ENCODE measurements at places on chromosomes 1 and 21.

- DNase-seq, result no peak
Measured at GRCh38 chr1:186473047-186473446, 12.1 kb upstream of the PDC start.

GRCh38 chr1:43419627-43420425 lies 30.1 kb downstream of the SZT2 start:
- no peak for DNase-seq

- no peak for DNase-seq
Measured at GRCh38 chr1:168932539-168932938, 174.0 kb upstream of the ATP1B1 start.

DNA sequence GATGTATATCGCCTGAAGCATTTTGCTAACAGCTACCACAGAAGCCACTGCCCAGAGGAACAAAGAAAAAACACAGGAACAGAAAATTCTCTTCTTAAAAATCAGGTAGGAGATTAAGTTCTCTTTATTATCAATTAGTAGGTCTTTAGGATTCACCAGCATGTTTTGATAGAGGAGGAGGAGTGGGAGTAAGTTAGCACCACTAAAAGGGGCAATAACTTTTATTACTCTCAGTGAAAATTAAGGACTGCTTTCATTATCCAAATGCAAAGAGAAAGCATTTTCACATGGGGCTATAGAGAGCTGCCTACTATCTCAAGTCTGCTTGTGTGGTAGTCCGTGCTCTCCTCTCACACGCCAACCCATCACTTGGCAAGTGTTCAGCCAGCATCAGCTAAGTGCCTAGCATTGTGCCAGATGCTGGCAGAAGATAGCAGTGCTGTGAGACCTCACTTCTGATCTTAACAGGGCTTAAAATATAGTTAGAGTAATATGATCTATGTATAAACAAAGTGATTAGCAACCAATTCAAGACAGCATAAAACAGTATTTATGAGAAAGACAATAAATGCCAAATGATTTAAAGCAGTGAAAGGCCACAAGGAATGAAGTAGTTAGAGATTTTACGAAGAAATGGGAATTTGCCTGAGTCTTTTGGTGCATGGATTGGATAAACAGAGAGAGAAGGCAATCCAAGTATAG lies 39.8 kb downstream of the ASTN1 start:
- DNase-seq, result no peak

GRCh38 chr1:9670085-9670484 lies 18.6 kb downstream of the PIK3CD start:
- no peak for DNase-seq

- no peak for DNase-seq
Measured at GRCh38 chr21:16770266-16770665, 742.6 kb upstream of the CXADR start.

- DNase-seq, result no peak
Measured at GRCh38 chr1:18534810-18535205, 54.1 kb downstream of the KLHDC7A start.

DNA sequence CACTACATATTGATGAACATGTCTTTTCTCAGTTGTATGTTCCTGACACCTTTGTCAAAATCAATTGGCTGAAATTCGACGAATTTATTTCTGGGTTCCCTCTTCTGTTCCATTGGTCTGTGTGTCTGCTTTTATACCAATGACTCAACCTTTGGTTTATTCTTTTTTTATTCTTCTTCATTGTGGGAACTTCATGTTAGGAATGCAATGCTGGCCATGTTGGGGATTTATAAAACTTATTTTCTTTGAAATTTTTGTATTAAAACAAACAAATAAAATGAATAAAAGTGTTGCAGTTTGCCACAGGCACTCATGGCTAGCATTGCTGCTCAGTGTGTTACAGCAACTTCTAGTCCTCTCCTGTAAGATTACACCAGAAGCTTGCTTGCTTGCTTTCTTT lies 287.8 kb downstream of the DUSP10 start:
- DNase-seq, result no peak

DNA sequence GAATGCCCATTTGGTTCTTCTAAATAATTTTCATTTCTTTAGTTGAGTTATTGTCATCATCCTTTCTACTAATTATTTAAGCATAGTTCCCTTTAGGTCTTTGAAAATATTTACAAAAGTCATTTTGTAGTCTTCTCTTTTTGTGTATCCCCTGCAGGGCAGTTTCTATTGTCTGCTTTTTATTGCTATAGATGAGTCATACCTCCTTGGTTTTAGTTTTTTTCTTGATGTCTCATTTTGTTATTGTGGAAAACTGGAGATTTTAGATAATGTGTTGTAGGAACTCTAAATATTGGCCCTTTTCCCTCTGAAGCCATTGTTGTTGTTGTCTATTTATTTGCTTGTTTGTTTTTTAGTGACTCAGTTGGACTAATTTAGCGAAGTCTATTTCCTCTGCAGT lies 387.9 kb downstream of the NUF2 start:
- no peak for DNase-seq

DNA sequence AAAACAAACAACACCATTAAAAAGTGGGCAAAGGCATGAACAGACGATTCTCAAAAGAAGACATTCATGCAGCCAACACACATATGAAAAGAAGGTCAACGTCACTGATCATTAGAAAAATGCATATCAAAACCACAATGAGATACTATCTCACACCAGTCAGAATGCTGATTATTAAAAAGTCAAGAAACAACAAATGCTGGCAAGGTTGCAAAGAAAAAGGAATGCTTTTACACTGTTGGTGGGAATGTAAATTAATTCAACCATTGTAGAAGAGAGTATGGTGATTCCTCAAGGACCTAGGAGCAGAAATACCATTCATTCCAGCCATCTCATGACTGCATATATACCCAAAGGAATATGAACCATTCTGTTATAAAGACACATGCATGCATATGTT lies 419.6 kb downstream of the NEGR1 start:
- no peak for DNase-seq

GRCh38 chr1:83101406-83101805 lies 897.5 kb downstream of the TTLL7 start:
- no peak for DNase-seq

GRCh38 chr1:118898712-118899111 lies 89.4 kb downstream of the TBX15 start:
- DNase-seq, result no peak

GRCh38 chr1:18020021-18020817 lies 87.4 kb upstream of the IGSF21 start:
- no peak for DNase-seq

- DNase-seq, result no peak
Measured at GRCh38 chr1:19202396-19202795, 7.7 kb downstream of the UBR4 start.

DNA sequence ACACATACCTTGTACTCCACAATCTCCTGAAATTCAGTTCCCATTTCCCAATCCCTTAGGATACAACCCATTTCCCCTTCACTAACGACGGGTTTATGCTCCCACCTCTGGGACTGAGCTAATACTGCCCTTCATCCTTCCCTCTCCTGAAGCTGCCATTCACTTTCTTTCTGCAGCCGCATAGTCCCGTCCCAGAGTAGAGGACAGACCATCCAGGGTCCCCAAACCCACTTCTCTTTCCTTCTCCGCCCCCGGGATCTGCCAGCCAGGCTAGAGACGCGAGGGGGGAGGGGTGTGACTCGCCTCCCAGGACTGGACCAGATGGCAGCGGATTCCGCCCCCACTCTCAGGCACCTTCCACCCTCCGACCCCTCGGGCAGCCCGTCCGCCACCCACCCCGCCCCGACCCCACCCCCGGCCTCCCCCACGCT lies 679 bp downstream of the ABL2 start:
- DNase-seq, result no peak

DNA sequence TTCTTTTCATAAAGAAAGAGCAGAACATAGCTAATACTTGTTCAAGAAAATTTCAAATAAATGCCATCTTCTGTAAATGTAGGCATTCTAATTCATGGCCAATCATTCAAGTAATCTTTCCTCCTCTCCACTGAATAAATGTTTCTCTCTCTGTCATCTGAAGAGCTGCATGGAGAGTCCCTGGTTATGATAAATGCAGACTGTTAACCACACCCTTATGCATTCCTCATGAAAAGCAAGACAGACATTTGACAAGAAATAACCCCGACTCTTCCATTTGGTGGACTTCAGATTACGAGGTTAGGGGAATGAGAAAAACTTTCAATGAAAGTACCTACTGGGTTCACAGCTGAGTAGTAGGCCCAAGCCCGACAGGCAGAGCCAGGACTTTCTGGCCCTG lies 44.7 kb upstream of the SLC19A2 start:
- no peak for DNase-seq

DNA sequence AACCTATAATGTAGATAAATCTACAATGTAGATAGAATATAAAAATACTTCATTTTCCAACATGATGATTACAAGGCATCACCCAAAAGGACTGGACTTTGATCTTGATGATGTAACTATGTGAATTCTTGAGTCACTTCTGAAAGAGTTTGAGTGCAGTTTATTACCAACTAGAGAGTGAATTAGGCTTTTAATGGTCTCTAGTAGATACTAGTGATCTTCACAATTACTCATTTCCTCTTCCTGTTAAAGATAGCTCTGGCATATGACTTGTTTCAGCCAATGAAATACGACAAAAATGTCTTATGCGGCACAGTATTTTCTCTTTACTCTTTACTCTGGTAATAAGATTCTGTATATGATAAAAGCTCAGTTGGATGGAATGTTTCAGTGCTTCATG lies 1588.1 kb upstream of the B3GALT2 start:
- no peak for DNase-seq

GRCh38 chr1:229495782-229496181 lies 12.4 kb downstream of the NUP133 start:
- no peak for DNase-seq

Data from NCI-H1694 treated with DMSO at 0.1 percent for 48 hours (cell line).